ENCODE measurements at places on chromosomes 7 and 10. TPM values are rescaled to one million over a fixed set of nuclear protein-coding genes. Genes with fewer than 3 reads are reported as not detected.

GRCh38 chr7:29480451-29480850 is 83.2 kb upstream of the PRR15 start:
- H3K27me3 ChIP-seq: peaks cover 9% of the 10 kb centered on the region
- H3K4me1 ChIP-seq: no peaks in the 10 kb centered on the region
- no peak for DNase-seq
- H3K4me3 ChIP-seq: no peak overlapping the region
- H3K36me3 ChIP-seq: no peaks in the 10 kb centered on the region

- no peak overlapping the region for H3K27ac ChIP-seq
- peaks cover 26% of the 10 kb centered on the region for H3K27me3 ChIP-seq
- no peaks in the 10 kb centered on the region for H3K36me3 ChIP-seq
- no peak for DNase-seq
- H3K4me1 ChIP-seq: no peaks in the 10 kb centered on the region
- H3K4me3 ChIP-seq: no peak overlapping the region
These were observed 27.8 kb upstream of the C10orf120 start for GRCh38 chr10:122727426-122727825.

GRCh38 chr7:92647011-92647625 is 56.9 kb upstream of the FAM133B start:
- H3K4me1 ChIP-seq: peaks cover 44% of the 10 kb centered on the region
- H3K27ac ChIP-seq: peak overlapping the region; percentile 99
- H3K4me3 ChIP-seq: peak overlapping the region; percentile 7
- no peak for DNase-seq

- H3K27me3 ChIP-seq: peaks cover 37% of the 10 kb centered on the region
- H3K27ac ChIP-seq: peak overlapping the region; percentile 32
- no peak for DNase-seq
- H3K36me3 ChIP-seq: peaks cover 2% of the 10 kb centered on the region
- H3K4me3 ChIP-seq: no peak overlapping the region
- H3K4me1 ChIP-seq: peaks cover 23% of the 10 kb centered on the region
These were observed 293.6 kb upstream of the ZNF32 start for GRCh38 chr10:43942096-43942850.

- H3K4me3 ChIP-seq: no peak overlapping the region
- no peak for DNase-seq
- no peak overlapping the region for H3K27ac ChIP-seq
- H3K4me1 ChIP-seq: peaks cover 5% of the 10 kb centered on the region
- H3K36me3 ChIP-seq: peaks cover 6% of the 10 kb centered on the region
These were observed 26.7 kb upstream of the USP6NL start for GRCh38 chr10:11638055-11638698.

- H3K27ac ChIP-seq: peak overlapping the region; percentile 98
- no peak for DNase-seq
- peaks cover 2% of the 10 kb centered on the region for H3K36me3 ChIP-seq
- H3K27me3 ChIP-seq: no peaks in the 10 kb centered on the region
These were observed 3.8 kb downstream of the NFE2L3 start for GRCh38 chr7:26155531-26156375.

- DNase-seq: no peak
- H3K4me3 ChIP-seq: no peak overlapping the region
- H3K36me3 ChIP-seq: peaks cover 5% of the 10 kb centered on the region
- no peak overlapping the region for H3K27ac ChIP-seq
- H3K4me1 ChIP-seq: peaks cover 6% of the 10 kb centered on the region
These were observed 18.3 kb downstream of the GPRIN2 start for GRCh38 chr10:46538155-46538554.

DNA sequence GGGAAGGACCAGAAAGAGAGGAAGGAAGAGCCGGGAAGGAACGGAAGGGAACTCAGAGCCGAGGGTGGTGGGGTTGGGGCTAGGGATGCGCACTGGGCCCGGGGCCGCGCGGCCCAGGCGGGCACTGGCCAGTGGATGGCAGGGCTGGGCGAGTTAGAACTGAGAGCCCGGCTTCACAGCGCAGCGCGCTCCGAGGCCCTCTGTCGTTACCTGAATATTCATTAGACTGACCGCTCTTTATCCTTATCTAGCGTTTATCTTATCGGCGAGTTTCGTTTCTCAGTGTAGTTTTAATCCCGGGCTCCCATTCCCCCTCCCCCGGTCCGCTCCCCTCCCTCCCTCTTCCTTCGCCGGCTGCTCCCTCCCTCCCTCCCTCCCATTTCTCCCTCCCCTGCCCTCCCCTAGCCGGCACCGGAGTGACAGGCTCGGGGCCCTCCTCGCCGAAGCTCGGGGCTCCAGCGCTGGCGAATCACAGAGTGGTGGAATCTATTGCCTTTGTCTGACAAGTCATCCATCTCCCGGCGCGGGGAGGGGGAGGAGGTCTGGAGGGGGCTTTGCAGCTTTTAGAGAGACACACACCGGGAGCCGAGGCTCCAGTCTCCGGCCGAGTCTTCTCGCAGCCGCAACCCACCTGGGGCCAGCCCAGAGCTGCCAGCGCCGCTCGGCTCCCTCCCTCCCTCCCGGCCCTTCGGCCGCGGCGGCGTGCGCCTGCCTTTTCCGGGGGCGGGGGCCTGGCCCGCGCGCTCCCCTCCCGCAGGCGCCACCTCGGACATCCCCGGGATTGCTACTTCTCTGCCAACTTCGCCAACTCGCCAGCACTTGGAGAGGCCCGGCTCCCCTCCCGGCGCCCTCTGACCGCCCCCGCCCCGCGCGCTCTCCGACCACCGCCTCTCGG is at the start of gene PAX2:
PAX2 (plus strand) TSS at position 596 of the 895 bp plus-strand sequence. CDS start 679 bp downstream, outside the sequence.
- H3K4me1 ChIP-seq: peaks cover 32% of the 10 kb centered on the region
- H3K36me3 ChIP-seq: peaks cover 11% of the 10 kb centered on the region
- peak within 1 kb of the TSS; percentile 57 for H3K27ac ChIP-seq
- H3K4me3 ChIP-seq: peak within 1 kb of the TSS; percentile 94

GRCh38 chr7:75992083-75992755 is 2.2 kb downstream of the TMEM120A start:
- peak overlapping the region; percentile 39 for H3K27ac ChIP-seq
- H3K27me3 ChIP-seq: no peaks in the 10 kb centered on the region
- no peak for DNase-seq

- no peaks in the 10 kb centered on the region for H3K36me3 ChIP-seq
- H3K4me1 ChIP-seq: no peaks in the 10 kb centered on the region
- DNase-seq: no peak
- no peak overlapping the region for H3K27ac ChIP-seq
These were observed 331.1 kb upstream of the MTPN start for GRCh38 chr7:136308230-136308629.

- H3K36me3 ChIP-seq: peaks cover 3% of the 10 kb centered on the region
- H3K27ac ChIP-seq: no peak overlapping the region
- DNase-seq: no peak
- H3K4me3 ChIP-seq: no peak overlapping the region
- H3K4me1 ChIP-seq: peaks cover 5% of the 10 kb centered on the region
These were observed 120.4 kb downstream of the SH2D4B start for GRCh38 chr10:80658068-80658467.

GRCh38 chr10:5105626-5106025 is 11.4 kb downstream of the AKR1C3 start:
- no peak overlapping the region for H3K4me3 ChIP-seq
- H3K27ac ChIP-seq: no peak overlapping the region
- H3K4me1 ChIP-seq: no peaks in the 10 kb centered on the region
- DNase-seq: no peak

Gene CFAP70
- 2.6 TPM for total RNA-seq

Gene CDK1
- 0.67 TPM for total RNA-seq

Gene CDHR3
- total RNA-seq: 5.8 TPM

Gene BTAF1
- total RNA-seq: 68.9 TPM

Gene SPDYE18
- 0.60 TPM for total RNA-seq

Gene CPA4
- total RNA-seq: not detected

Gene PAX4
- total RNA-seq: not detected

Gene PCDH15
- total RNA-seq: not detected

Gene AGR3
- not detected for total RNA-seq

Gene DENND11
- total RNA-seq: 37.6 TPM
